Activated CD4-positive, CD25-positive, alpha-beta regulatory T cell (primary cell): ENCODE measurements at places on chromosomes 11 and 22.

GRCh38 chr11:112368381-112368780 is 107.7 kb upstream of the PLET1 start:
- DNase-seq: no peak

DNA sequence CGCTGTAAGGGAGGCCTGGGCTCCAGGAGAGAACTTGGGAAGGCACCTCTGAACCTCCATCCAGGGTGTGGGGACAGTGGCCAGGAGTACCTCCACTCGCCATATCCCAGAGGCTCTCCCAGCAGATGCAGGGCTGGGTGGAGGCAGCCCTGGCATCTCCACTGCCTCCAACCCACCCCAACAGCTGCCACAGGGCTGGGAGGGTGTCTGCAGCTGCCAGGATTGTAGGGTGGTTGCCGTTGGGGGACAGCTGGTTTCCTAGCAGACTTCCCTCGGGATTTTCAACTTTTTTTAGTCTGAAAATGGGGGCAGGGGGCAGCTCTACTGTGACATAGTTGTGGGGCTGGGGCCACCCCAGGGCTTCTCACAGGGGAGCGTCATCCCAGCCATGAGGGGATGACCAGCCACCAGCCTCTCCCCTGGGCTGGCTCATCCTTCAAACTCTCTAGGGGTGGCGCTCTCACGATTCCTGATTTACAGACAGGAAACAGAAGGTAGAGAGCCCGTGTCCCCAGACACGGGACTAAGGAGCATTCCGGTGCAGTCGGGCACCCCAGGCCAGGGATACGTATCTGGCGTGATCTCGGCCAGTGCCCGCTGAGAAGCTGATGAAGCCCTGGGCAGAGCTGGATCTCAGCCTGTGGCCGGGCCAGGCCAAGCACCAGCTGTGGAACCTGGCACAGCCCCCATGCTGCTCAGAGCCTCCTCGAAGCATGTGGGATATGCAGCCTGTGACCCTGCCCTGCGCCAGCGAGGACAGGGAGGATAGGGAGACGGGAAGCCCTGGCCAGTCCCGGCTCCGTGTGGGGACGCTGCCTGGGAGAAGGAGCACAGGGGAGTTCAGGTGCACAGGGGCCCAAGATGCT is 9.9 kb downstream of the PRR5 start:
- DNase-seq: no peak

- DNase-seq: no peak
Measured at GRCh38 chr22:40331706-40332105, 14.6 kb upstream of the ADSL start.

GRCh38 chr11:73334384-73335203 is 26.5 kb downstream of the ARHGEF17 start:
- DNase-seq: no peak
